Mesendoderm (in vitro differentiated cells): ENCODE measurements at places on chromosomes 6 and 20.

DNA sequence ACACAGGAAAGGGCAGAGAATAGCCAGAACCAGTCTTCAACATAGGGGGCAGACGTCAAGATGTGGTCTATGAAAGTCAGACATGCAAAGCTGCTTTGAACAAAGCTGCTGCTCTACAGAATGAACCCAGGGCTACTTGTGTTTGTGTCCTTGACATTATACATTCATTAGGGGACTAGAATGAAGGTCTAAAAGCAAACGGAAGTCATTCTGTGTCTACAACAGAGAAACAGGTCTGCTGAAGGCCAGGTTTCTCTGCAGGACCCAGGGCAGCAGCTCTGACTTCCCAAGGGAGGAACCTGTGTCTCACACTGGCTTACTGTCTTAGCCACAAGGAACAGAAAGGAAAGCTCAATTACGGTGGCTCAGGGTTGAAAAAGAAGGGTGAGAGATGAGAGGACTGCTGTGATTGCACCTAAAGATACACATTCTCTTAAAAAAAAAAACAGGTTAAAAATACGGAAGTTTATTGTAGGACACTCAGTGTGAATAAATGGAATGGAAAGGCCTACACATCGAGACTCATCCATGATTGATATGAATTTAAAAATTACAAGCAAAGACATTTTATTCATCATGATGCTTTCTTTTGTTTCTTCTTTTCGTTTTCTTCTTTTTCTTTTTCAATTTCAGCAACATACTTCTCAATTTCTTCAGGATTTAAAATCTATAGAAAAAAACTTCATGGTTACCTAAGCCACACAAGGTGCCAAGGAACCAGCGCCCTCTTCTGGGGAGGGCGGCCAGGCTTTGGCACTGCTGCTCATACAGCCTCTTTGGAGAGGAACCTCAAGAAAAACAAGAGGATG is 6.7 kb downstream of the PSMA7 start:
- H3K4me3 ChIP-seq: no peak overlapping the region
- peaks cover 37% of the 10 kb centered on the region for H3K36me3 ChIP-seq
- no peak overlapping the region for H3K27ac ChIP-seq
- H3K27me3 ChIP-seq: no peaks in the 10 kb centered on the region
- peaks cover 1% of the 10 kb centered on the region for H3K4me1 ChIP-seq
- DNase-seq: peak; percentile 80

- H3K4me1 ChIP-seq: no peaks in the 10 kb centered on the region
- no peaks in the 10 kb centered on the region for H3K27me3 ChIP-seq
- no peak for DNase-seq
- peaks cover 6% of the 10 kb centered on the region for H3K36me3 ChIP-seq
- H3K4me3 ChIP-seq: no peak overlapping the region
Measured at GRCh38 chr6:118918329-118918725, 16.6 kb downstream of the MCM9 start.

GRCh38 chr6:143258945-143259344 is 191.6 kb downstream of the ADAT2 start:
- H3K27me3 ChIP-seq: no peaks in the 10 kb centered on the region
- DNase-seq: no peak
- H3K36me3 ChIP-seq: no peaks in the 10 kb centered on the region
- no peak overlapping the region for H3K27ac ChIP-seq
- H3K4me1 ChIP-seq: no peaks in the 10 kb centered on the region
- no peak overlapping the region for H3K4me3 ChIP-seq

- H3K27me3 ChIP-seq: no peaks in the 10 kb centered on the region
- DNase-seq: no peak
- H3K4me1 ChIP-seq: no peaks in the 10 kb centered on the region
- no peak overlapping the region for H3K27ac ChIP-seq
Measured at GRCh38 chr20:44422083-44422482, 53.6 kb upstream of the TTPAL start.

- peaks cover 4% of the 10 kb centered on the region for H3K4me1 ChIP-seq
- no peaks in the 10 kb centered on the region for H3K36me3 ChIP-seq
- no peaks in the 10 kb centered on the region for H3K27me3 ChIP-seq
- peak; percentile 54 for DNase-seq
- H3K4me3 ChIP-seq: no peak overlapping the region
- no peak overlapping the region for H3K27ac ChIP-seq
Measured at GRCh38 chr20:13262671-13263360, 41.7 kb downstream of the ISM1 start.

DNA sequence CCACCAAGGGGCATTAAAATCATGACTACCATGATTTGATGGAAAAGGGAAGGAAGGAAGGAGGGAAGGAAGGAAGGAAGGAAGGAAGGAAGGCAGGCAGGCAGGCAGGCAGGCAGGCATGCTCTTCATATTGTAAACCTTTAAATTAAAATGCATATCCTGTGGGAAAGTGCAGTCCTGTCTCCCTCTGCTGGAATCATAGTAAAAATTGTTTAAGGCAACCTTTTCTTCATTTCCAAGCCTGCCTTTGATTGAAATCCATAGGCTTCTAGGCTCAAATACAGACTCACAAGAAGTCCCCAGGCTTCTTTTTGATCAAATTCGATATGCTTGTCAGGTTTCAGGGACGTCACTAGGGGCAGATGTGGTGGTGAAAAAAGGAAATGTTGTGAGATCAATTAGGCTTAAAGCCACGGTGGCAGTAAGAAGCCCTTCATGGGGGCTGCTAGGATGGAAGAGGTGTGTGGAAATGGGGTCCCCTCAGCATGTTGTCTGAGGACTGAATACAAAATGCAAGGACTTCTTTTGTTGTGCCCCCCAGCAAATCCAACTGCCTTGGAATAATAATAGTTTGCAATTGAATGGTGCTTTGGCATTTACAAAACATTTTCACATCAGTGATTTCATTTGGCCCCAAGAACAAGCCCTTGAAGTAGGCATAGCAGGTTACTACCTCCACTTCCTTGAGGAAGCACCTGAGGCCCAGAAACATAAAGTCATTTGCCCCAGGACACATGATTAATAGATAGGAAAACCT is 25.6 kb upstream of the GABRR1 start:
- no peaks in the 10 kb centered on the region for H3K4me1 ChIP-seq
- no peaks in the 10 kb centered on the region for H3K36me3 ChIP-seq
- H3K27ac ChIP-seq: no peak overlapping the region

- no peaks in the 10 kb centered on the region for H3K36me3 ChIP-seq
- no peak overlapping the region for H3K4me3 ChIP-seq
- no peak for DNase-seq
- no peak overlapping the region for H3K27ac ChIP-seq
- H3K27me3 ChIP-seq: no peaks in the 10 kb centered on the region
Measured at GRCh38 chr6:134436950-134437349, 119.0 kb upstream of the SGK1 start.

GRCh38 chr6:5471044-5471443 is 209.7 kb downstream of the FARS2 start:
- H3K27ac ChIP-seq: no peak overlapping the region
- H3K4me1 ChIP-seq: peaks cover 5% of the 10 kb centered on the region
- no peak overlapping the region for H3K4me3 ChIP-seq
- peak; percentile 65 for DNase-seq
- no peaks in the 10 kb centered on the region for H3K27me3 ChIP-seq

DNA sequence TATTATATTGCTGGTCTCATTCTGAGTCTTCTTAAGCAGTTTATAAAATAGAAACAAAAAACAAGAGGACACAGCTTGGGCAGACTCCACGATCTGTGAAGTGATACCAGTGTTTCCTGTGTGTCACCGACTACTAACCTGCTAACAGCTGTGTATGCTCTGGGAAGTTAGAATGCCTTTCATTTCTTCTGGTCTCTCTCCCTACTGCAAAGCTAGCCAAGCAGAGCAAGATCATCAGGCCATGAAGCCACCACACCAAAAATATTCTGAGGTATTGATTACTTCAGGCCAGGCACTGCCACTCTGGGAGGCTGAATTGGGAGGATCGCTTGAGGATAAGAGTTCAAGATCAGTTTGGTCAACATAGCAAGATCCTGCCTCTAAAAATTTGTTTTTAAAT is 46.9 kb upstream of the SMIM29 start:
- H3K4me1 ChIP-seq: no peaks in the 10 kb centered on the region
- H3K4me3 ChIP-seq: no peak overlapping the region
- H3K36me3 ChIP-seq: peaks cover 3% of the 10 kb centered on the region
- no peak for DNase-seq
